Spleen (tissue), 13 donors: ENCODE measurements at places on chromosomes 11 and 22.

GRCh38 chr22:39661501-39661841 lies 90.9 kb downstream of the CACNA1I start:
- no peak for DNase-seq

DNA sequence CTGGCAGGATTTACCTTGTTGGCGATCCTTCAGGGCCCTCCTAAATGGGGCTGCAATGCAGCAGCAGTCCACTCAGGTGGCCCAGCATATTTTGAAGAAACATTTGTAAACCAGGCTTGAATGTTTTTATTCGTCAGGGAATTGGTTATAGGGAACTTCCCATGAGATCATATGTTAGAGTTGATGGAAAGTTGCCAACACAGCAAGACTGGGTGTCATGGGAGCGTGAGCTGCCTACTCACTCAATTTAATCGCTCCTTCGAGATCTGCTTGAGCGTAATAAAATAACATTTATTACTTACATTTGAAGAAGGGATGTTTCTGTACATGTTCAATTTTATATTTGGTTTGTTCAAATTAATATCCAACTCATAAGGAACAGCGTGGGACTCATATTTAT lies 19.4 kb downstream of the OR2AT4 start:
- DNase-seq = no peak

DNA sequence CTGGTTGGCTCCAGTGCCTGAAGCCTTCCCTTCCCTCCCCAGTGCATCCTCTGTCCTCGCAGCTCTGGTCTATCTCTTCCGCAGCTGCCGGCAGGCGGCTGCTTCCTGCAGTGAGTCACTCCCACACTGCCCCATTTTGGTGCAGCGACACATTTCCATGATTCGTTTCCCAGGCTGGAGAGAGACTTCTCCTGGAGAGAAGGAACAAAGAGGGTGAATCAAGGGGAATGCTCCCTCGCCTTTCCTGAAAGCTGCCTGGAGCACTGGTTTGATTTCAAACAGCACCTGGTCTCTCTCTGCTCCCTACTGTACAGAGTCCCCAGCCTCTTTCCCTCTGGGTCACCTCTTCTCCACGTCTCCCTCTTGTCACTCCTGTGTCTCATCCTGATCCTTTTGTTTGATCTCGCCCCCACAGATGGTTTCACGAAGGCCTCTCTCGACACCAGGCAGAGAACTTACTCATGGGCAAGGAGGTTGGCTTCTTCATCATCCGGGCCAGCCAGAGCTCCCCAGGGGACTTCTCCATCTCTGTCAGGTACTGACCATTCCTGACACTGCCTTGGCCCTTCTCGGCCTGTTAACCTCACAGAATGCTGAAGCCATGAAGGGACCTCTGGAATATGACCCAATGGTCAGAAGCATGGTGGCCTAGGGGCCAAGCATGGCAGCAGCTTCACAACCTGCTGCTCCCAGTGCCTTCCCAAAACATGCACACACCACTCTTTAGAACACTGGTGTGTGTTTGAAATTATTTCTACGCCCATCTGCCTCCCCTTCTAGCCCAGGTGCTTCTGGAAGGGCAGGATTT lies at the start of gene TMA7B:
Gene TMA7B (plus strand): TSS at position 758 of the 808 bp plus-strand sequence. CDS start 3,978 bp downstream, outside the sequence.
- DNase-seq = peak; percentile 80

DNA sequence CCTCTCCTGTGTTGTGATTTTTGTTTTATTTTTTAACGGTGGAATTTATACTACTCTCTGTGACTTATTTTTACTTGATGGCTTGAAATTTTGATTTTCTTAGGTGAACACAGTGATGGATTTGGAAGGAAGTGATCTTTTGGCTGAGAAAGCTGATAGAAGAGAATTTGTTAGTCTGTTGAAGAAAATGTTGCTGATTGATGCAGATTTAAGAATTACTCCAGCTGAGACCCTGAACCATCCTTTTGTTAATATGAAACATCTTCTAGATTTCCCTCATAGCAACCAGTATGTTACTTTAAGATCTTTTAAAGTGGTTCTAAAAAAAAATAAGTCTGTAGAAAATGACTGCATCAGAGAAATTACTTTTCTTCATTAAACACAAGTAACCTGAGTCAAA lies 82.1 kb downstream of the HIPK3 start:
- no peak for DNase-seq

- peak; percentile 59 for DNase-seq
Measured at GRCh38 chr11:70522593-70523311, 124.4 kb downstream of the CTTN start.

DNA sequence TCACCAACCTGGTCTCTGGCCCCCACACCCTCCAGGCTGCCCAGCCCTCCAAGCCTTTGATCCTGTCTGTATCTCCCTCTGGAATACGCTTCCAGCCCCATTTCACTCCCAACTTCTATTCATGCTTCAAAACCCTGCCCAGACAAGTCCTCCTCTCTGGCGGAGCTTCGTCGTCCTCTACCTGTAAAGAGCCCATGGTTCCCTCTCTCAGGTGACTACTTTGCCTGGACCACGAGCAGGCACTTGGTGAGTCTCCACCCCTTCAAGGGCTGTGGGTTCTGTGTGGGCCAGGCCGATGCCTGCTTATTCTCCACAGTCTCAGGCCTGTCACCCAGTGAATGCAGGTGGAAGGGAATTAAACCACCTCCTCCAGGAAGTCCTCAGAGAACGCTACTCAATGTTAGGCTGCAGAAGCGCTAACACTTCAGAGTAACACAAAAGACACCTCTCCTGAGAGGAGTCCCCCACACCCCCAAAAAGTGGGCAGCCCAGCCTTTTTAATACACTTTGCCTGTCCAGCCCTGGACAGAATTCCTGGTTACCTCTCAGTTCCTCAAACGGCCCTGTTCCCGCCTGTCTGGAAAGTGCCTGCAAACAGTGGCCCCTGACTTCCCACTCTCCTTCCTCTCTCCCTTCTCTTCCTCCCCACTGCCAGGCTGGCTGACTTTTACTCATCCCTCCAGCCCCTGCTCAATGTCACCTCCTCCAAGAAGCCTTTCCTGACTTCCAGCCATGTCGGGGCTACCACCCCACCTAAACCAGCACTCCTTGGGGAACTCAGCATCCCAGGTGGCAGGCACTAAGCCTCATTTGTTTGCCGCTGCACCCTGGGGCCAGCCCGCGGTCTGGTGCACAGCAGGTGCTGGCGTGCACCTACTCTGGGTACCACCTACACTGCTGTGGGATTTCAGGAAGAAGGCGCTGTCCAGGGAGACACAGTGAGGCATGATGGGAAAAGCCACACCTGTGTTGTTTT lies 9.0 kb downstream of the RAC2 start:
- DNase-seq = peak; percentile 73

DNA sequence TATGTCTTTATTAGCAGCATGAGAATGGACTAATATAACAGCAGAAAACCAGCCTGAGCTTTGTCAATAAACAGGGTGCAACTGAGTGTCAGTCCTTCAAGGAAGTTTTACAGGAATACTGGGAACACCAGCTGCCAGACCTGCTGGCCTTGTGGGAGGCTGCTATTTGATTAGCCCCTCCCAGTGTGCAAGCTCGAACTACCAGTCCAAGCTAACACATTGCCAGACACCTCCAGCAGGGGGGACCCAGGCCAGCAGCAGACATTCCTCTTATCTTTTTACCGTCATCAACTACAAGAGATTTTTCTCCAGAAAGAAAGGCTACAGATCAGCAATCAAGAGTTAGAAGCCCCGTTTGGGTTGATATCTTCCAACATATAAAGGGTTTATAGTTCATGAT lies 942.8 kb upstream of the TENM4 start:
- no peak for DNase-seq

GRCh38 chr22:46849101-46849500 lies 86.7 kb downstream of the TBC1D22A start:
- no peak for DNase-seq

- no peak for DNase-seq
Measured at GRCh38 chr11:78323363-78323762, 94.3 kb downstream of the GAB2 start.

DNA sequence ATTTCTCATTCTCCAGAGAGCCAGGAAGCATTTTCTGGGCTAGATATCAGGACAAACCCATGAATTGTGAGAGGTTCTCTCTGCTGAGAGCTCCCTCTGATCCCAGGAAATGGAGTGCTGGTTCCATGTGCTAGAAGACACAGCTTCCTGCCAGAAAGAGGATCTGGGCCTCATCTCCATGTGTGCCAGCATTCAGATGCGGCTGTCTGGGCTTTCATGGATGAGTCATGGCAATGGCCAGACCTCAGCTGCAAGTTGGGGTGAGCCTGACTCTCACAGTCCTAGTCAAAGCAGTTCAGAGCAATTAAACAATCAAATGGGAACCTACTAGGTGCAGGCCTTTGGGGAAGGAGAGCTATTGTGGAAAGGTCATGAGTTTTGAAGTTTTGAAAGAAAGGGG lies 82.3 kb upstream of the EED start:
- DNase-seq = no peak

- DNase-seq = no peak
Measured at GRCh38 chr11:133992121-133992520, 35.4 kb upstream of the IGSF9B start.

- no peak for DNase-seq
Measured at GRCh38 chr22:27866135-27867084, 52.6 kb downstream of the PITPNB start.

DNA sequence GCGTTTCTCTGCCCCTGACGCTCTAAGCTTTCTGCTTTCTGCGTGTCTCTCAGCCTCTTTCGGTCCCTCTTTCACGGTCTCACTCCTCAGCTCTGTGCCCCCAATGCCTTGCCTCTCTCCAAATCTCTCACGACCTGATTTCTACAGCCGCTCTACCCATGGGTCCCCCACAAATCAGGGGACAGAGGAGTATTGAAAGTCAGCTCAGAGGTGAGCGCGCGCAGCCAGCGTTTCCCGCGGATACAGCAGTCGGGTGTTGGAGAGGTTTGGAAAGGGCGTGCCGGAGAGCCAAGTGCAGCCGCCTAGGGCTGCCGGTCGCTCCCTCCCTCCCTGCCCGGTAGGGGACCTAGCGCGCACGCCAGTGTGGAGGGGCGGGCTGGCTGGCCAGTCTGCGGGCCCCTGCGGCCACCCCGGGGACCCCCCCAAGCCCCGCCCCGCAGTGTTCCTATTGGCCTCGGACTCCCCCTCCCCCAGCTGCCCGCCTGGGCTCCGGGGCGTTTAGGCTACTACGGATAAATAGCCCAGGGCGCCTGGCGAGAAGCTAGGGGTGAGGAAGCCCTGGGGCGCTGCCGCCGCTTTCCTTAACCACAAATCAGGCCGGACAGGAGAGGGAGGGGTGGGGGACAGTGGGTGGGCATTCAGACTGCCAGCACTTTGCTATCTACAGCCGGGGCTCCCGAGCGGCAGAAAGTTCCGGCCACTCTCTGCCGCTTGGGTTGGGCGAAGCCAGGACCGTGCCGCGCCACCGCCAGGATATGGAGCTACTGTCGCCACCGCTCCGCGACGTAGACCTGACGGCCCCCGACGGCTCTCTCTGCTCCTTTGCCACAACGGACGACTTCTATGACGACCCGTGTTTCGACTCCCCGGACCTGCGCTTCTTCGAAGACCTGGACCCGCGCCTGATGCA lies at the start of gene MYOD1:
Gene MYOD1 (plus strand): TSS at position 544 of the 910 bp plus-strand sequence. CDS start 212 bp downstream, at position 756.
- DNase-seq = no peak

GRCh38 chr22:19519041-19519926 lies 4.9 kb downstream of the CLDN5 start:
- no peak for DNase-seq

GRCh38 chr22:46829941-46830715 lies 67.7 kb downstream of the TBC1D22A start:
- peak; percentile 72 for DNase-seq

GRCh38 chr11:68942751-68943271 lies 38.0 kb downstream of the MRGPRD start:
- DNase-seq = peak; percentile 69

DNA sequence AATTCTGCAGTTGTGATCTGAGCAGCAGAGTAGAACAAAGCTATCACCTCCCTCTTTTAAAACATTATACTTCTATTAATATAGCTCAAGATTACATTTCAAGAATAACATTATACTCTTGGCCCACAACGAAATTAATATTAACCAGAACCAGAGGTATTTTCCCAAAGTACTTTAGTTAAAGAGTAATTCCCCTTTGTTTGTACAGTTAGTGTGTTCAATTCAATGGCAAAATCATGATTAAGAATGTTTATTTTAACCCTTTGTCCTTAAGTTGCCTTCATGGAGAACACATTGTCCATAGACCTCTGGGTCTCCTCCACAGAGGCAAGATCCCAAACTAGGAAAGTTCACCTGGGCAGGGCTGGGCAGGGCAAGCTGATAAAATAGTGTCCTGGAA lies 88.0 kb upstream of the CSNK2A3 start:
- DNase-seq = no peak

GRCh38 chr22:19048531-19048930 lies 73.7 kb downstream of the DGCR2 start:
- DNase-seq = no peak

GRCh38 chr11:60914633-60915247 lies 782 bp downstream of the TMEM109 start:
- no peak for DNase-seq

- DNase-seq = no peak
Measured at GRCh38 chr11:19508165-19508564, 204.5 kb upstream of the NAV2 start.

- DNase-seq = peak; percentile 56
Measured at GRCh38 chr22:25393121-25393805, 171.2 kb upstream of the GRK3 start.

DNA sequence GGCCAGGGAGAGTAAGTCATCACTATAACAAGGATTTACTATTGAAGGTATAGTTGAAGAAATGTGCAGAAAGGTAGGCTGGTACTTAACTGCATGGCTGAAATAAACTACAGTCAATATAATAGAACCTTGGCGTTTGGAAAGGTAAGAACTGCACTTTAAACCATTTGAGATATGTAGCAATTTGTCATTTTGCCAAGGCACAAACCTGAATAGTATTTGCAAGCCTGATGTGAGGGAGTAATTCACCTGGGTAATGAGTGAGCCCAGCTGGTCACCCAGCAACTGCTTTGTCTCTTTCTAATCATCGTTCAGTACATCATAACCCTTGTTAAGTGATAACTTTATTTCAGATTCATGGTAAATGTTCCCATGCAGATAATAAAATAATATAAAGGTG lies 62.3 kb upstream of the SCUBE2 start:
- DNase-seq = no peak

DNA sequence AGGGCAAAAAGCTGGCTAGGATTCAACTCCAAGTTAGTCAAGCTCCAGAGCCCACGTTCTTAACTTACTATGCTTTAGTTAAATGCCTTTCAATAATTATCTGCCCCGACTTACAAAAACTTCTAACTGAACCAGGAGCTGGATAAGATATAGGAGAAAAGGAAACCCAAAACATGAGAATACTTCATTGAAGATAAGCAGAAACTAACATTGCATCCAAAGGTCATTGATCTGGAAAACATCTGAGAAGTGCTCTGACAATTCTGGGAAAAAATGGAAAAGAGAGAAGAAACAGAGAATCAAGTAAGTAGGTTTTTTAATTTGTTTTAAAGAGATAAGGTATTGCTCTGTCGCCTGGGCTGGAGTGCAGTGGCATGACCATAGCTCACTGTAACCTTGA lies 27.2 kb downstream of the ACAT1 start:
- no peak for DNase-seq
